NCI-H2081 treated with DMSO at 0.1 percent for 48 hours (cell line): ENCODE measurements at places on chromosomes 5 and 9.

DNA sequence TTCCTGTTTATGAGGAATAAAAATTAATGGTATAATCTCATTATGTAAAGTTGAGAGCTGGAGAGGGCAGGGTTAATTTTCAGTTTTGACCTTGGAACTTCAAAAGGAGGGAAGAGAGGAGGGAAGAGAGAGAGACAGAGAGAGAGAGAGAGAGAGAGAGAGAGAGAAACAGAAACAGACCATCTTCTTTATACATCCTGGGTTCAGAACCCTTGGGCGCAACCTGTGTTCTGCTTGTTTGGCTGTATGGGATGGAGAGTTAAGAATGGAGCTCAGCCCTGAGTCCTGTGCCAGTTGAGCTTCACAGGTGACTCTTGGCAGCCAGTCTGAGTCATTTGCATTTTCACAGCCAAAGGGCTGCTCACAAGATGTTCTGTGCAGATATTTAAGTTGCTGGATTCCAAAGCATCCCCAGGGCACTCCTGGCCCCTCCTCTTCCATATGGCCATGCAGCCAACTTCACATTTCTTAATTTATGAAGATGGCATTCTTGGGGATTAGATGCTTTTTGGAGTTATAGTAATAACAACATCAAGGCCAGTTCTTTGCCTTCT lies 143.5 kb downstream of the CARTPT start:
- no peak for DNase-seq

DNA sequence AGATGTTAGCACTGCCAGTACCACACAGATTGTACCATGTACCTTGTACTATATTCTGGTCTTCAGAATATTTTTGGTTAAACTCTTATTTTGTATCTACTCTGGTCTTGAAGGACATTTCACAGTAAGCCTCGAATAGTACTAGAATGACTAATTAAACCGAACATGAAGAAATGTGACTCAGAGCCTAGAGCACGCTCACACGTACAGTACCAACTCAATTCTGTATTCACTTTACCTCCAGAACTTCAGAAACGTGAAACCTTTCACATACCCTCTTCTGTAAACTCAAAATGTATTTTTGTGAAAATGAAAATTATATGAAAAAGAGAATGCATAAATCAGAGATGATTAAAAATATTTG lies 112.8 kb downstream of the MVB12B start:
- DNase-seq = no peak

DNA sequence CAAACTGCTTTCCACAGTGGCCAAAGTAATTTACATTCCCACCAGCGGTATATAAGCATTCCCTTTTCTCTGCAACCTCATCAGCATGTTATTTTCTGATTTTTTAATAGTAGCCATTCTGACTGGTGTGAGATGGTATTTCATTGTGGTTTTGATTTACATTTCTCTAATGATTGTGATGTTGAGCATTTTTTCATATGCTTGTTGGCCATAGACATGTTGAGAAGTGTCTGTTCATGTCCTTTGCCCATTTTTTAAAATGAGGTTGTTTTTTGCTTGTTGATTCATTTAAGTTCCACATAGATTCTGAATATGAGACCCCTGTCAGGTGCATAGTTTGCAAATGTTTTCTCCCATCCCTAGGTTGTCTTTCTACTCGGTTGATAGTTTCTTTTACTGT lies 254.5 kb upstream of the MPDZ start:
- no peak for DNase-seq

DNA sequence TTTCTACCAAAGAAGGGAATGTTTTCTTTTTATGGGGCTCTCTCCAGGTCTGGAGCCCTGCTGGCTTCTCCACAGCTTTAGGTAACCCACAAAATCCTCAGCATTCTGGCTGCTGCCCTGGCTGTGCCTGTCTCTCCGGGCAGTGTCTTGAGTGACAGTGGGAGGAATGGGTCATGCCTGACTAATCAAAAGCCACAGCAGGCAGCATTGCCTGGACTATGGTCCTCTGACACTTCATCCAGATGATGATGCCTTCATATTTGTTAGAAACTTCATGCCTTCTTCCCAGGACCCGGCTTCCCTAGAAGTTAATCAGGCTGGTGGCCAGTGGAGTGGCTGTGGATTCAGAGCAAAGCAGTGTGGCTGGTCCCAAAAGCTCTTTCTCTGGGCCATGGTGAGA lies 32.2 kb upstream of the TGFBI start:
- DNase-seq = no peak
